Stimulated activated naive CD8-positive, alpha-beta T cell treated with anti-CD3 and anti-CD28 coated beads, Interleukin-15, Interleukin-2, amounts not matched to agents 100 U/mL and 50 U/mL, for 24 hours (primary cell): ENCODE measurements at places on chromosomes 11 and 22.

DNA sequence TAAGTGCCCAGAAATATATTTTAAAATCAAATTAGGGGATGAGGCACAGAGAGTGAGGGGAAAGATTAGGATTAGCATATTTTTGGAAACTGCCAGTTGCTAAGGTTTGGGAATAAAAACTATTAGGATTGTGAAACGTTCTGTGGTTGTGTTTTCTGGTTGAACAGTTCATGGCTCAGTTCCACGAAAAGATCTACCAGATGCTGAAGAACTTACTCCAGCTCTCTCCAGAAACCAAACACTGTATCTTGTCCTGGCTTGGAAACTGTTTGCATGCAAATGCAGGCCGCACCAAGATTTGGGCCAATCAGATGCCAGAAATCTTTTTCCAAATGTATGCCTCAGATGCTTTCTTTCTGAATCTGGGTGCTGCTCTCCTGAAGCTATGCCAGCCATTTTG is 15.3 kb downstream of the UBE4A start:
- DNase-seq = no peak

- no peak for DNase-seq
Observed at GRCh38 chr22:26286091-26286820, 117.0 kb downstream of the SEZ6L start.

DNA sequence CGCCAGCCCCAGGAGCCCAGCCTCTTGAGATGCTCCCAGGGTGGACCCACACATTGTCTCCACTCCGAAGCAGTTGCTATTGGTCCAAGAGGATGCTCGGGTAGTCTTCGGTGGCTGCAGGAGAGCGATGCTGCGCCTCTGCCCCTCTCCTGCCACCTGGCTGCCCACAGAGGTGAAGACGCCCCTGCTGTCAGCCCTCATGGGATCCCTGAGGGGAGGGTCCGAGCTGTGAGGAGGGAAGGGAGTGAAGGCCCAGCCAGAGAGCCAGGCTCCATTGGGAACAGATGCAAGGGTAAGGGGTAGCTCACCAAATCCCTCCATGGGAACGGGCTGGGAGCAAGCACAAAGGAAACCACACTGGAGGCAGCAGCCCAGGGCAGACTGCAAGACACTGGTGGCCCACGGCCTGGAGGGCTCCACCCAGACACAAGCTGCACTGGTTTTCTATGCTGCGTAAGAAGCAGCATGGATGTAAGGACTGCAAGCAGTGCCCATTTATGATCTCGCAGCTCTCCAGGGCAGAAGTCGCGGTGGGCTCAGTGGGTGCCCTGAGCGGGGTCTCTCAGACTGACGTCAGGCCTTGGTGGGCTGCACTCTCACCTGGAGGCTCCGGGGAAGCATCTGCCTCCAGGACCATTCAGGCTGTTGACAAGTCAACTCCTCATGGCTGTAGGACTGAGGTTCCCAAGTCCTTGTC is 15.7 kb downstream of the TSPAN32 start:
- no peak for DNase-seq

GRCh38 chr11:119125821-119126220 is 4.4 kb downstream of the HINFP start:
- DNase-seq = no peak

- DNase-seq = no peak
Observed at GRCh38 chr22:47443836-47444745, 681.6 kb downstream of the TBC1D22A start.

DNA sequence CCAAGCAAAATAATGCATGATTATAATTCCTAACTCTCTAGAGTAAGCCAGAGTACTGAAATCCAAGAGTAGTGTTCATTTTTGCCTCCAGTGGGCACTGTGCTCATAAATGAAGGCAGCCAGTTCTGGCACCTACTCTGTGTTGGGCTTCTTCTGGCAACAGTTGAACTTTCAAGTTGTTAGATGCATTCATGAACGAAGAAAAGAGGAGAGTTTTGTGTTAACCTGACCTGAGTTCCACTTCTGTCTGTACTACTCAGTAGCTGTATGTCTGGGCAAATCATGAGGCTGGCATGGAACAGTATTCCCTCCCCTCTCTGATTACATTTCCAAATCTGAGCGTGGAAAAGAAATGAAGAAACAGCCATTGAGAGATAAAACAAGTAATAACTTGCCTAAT is 20.3 kb upstream of the TENM4 start:
- DNase-seq = no peak

GRCh38 chr11:72236774-72237111 is 7.2 kb downstream of the PHOX2A start:
- no peak for DNase-seq

- DNase-seq = no peak
Observed at GRCh38 chr11:70592641-70593165, 194.4 kb downstream of the CTTN start.

GRCh38 chr11:32400196-32400595 is 35.1 kb downstream of the WT1 start:
- DNase-seq = no peak

- DNase-seq = no peak
Observed at GRCh38 chr11:68658097-68658496, 26.2 kb upstream of the GAL start.

DNA sequence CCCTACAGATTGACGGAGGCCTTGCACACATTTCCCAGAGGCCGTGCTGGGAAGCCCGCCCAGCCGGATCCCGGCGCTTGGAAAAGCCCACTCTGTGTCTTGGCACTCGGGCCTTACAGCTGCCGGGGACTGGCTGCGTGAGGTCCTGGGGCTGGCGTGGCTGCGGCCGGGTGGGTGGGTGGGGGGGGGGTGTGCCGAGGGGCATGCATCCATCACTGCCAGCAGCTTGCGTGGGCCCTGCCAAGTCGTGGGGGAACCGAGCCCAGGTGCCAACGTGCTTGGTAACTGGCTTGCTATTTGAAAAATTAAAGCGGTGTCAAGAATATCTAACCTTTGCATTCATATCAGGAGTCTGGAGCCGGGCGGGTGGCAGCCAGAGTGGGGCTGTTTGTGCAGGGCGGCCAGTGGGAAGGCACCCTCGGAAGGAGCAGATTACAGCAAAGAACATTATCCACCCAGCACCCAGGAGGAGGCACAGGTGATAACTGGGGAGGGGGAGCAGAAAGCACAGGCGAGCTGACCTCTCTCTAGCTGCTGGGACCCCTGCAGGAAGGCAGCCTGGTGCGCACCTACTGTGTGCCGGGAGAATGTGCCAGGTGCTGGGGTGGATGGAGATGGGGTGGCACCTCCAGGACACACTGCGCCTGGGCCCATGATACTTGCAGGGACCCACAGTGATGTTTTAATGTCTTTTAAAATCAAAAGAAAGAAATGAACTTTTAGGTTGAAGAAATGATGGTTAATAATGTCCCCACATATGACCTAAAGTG is 28.5 kb upstream of the SMIM38 start:
- no peak for DNase-seq

DNA sequence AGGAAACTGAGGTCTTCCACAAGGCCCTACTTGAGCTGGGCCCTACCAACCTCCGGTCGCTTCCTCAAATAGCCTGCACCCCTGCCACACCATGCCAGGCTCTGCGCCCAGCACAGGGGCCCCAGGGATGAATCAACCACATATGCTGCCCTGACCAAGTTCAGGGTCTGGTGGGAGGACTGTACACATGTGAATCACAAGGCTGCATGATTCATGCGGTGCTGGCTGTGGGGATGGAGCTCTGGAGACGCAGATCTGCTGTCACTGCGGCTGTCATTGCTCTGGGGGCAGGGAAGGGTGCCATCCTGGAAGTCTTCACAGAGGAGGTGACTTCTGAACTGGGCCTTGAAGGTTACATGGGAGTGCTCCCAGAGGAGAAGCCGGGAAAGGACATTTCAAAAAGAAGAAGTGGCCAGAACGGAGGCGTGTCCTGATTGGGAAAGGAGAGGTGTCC is 21.5 kb downstream of the CYTH4 start:
- peak; percentile 82 for DNase-seq

DNA sequence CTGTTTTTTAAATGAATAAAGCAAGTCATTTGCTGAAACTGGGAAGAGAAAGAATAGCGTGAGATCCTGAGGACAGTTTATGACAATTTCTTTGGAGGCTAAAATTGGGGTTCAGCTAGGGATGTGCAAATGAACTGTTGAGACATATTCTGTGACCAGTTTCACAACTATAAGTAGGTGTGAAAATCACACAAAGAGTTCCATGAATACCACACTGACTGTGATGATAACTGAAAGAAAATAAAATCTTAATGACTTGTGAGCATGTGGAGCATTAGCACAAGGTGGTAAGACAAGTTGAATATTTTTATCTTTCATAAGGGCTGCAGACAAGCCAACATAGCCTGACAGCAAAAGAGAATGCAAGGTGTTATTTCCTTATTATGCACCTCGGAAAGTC is 61.1 kb upstream of the PDGFD start:
- no peak for DNase-seq

- no peak for DNase-seq
Observed at GRCh38 chr22:30325065-30325720, 1.5 kb downstream of the TBC1D10A start.
